ENCODE measurements at places on chromosomes 12 and 14.

GRCh38 chr12:92745856-92746550 lies 43.2 kb downstream of the PLEKHG7 start:
- DNase-seq = peak; percentile 70

GRCh38 chr14:64737391-64738280 lies 33.4 kb downstream of the PLEKHG3 start:
- DNase-seq = no peak

DNA sequence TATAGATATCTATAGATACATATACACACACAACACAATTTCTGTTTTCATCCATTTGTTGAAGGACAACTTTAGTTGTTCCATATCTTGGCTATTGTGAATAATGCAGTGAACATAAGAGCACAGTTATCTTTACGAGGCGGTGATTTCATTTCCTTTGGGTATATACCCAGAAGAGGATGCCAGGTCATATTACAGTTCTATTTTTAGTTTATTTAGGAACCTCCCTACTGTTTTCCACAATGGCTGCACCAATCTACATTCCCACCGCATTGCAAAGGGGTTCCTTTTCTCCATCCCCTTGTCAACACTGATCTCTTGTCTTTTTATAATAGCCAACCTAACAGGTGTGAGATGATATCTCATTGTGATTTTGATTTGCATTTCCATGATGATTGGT lies 143.4 kb upstream of the ARHGAP5 start:
- DNase-seq = no peak

DNA sequence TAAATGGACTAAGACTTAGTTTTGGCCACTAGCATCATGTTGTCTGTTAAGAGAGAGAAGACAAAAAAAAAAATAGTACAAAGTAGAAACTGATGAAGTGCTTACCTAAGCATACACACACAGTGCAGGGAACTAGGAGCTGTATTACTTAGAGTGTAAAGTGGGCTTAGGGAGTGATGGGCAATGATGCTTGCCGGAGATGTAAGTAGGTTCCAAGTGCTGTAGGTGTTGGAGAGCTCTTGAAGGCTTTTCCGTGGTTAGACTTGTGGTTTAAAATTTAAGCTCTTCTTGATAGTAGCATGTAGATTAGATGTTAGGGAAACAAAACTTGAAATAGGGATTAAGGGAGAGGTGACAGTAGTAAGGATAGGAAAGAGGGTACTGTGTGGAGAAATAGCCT lies 34.7 kb downstream of the MIA2 start:
- DNase-seq = no peak

- DNase-seq = peak; percentile 7
Observed at GRCh38 chr14:90300611-90301047, 31.1 kb downstream of the NRDE2 start.

DNA sequence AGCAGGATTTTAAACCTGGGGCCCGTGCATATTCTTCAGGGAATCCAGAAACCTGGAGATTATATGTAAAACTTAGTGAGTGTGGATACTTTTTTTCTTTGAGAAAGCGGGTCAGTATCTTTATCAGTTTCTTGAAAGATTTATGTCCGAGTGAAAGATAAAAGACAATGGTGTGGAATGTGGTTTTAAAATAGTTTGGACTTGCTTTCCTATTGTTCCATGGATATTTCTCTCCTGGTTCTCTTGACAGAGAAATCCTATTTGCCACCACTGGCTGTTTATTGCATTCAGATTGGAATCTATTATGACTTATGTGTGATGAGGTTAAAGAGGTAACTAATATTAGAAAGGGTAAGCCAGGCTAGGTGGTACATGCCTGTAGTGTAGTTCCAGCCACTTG lies 27.4 kb downstream of the KTN1 start:
- no peak for DNase-seq

- DNase-seq = no peak
Observed at GRCh38 chr14:22685467-22685866, 41.3 kb upstream of the OR6J1 start.

DNA sequence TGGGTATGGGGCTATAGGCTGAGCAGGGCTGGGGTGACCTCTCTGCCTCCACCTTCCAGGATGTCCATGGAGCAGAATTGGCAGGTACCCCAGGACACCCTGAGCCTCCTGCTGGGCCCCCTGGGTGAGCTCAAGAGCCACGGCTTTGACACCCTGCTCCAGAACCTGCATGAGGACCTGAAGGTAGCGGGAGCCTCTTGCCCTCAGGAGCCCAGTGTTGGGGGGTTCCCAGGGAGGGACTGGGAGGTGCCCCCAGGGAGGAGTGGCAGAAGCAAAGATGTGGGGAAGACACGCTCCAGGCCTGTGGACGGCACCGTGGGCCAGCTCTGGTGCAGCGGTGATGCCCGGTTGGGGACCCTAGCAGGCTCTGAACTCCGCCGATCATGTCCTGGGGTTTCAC lies 8.3 kb downstream of the TNFAIP2 start:
- no peak for DNase-seq

GRCh38 chr14:24310265-24310645 lies 315 bp downstream of the LTB4R2 start:
- DNase-seq = no peak

- DNase-seq = no peak
Observed at GRCh38 chr14:75877884-75878283, 103.9 kb downstream of the TGFB3 start.

DNA sequence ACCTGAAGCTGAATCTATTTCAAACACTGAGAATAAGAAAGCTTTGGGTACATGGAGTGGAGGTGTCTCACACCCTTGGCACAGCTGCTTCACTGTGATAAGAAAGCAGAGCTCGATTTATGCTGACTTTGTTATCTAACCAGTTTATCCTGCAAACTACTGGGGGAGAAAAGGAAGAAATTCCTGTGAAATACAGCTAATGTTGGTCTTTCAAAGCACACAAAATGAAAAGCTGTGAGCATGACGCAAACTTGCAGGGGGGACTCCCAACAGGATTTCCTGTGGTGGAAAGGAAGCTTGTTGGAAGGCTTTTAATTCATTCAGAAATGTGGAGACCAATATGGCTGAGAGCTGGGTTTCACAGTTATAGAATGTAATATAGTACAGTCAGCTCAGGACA lies 53.4 kb downstream of the SRGAP1 start:
- no peak for DNase-seq

DNA sequence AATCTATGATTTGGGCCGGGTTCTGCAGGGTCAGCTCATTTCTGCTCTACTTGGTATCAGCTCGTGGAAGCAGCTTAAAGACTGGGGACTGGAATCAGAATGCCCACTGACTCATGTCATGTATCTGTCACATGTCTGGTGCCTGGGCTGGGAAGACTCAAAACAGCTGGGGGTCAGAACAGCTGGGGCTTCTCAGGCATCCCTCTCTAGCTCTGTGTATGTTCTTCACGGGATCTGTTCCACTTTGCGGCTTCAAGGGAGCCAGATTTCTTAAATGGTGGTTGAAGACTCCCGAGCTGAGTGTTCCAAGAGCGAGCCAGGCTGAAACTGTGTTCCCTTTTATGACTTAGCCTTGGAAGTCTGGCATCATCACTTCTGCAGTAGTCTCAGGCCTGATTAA lies 11.9 kb downstream of the AEBP2 start:
- DNase-seq = no peak
